ENCODE measurements at places on chromosomes 7 and 10. TPM values are rescaled to one million over a fixed set of nuclear protein-coding genes. Genes with fewer than 3 reads are reported as not detected.

The DPP6 gene
- not detected for total RNA-seq

The SLK gene
- 31.0 TPM for total RNA-seq

The CARD11 gene
- total RNA-seq = 0.16 TPM

The AEBP1 gene
- total RNA-seq = 84.2 TPM

The DOCK4 gene
- total RNA-seq = 16.4 TPM

The IFIT3 gene
- 18.0 TPM for total RNA-seq

The ACTL6B gene
- total RNA-seq = not detected
